CD8-positive, alpha-beta T cell (primary cell): ENCODE measurements at places on chromosomes 11 and 22.

- DNase-seq = no peak
Observed at GRCh38 chr11:115699326-115699725, 195.1 kb upstream of the CADM1 start.

GRCh38 chr11:88618327-88619070 is 281.0 kb upstream of the CTSC start:
- no peak for DNase-seq

DNA sequence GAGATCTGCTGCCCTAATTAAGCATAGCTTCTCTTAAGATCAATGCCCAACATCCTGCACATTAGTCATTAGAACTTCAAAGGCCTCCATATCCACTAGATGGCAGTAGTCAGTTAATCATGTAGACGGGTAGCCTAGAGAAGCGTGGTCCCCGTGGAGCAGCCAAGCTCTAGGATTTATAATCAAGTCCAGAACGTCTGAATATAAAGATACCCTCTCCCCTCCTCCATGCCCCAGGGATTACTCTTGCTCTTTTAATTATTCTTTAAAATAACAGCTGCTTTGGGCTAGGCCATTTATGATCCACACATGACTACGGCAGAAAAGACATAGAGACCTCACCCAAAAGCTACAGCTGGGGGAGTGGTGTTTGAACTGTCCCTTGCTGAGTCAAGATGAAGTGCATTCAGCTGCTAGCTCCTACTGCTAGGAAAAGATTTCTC is 327.6 kb upstream of the PLET1 start:
- peak; percentile 18 for DNase-seq

- DNase-seq = no peak
Observed at GRCh38 chr11:112253605-112254242, 6.9 kb downstream of the PLET1 start.

DNA sequence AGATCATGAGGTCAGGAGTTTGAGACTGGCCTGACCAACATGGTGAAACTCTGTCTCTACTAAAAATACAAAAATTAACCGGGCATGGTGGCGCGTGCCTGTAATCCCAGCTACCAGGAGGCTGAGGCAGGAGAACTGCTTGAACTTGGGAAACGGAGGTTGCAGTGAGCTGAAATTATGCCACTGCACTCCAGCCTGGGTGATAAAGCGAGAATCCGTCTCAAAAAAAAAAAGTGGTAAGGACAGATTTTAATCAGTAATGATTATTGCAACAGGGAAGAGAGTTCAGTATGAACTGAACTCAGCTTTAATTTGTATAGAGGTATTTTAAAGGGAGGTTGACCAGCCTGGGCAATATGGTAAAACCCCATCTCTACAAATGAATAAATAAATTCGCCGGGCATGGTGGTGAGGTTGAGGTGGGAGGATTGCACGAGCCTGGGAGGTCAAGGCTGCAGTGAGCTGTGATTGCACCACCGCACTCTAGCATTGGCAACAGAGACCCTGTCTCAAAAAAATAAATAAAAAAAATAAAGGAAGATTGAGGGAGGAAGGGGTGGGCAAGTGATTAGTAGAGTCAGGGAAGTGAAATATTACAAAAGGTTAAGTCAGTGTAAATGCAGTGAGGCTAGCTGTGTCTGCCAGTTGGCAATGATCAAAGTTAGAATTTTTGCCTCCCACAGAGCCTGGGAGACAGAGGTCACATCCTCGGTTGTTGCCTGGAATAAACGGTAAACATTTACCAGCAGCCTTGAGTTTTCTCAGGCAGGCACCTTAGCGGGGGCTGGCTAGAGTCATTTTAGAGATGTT is 2.6 kb upstream of the MCM5 start:
- DNase-seq = no peak

DNA sequence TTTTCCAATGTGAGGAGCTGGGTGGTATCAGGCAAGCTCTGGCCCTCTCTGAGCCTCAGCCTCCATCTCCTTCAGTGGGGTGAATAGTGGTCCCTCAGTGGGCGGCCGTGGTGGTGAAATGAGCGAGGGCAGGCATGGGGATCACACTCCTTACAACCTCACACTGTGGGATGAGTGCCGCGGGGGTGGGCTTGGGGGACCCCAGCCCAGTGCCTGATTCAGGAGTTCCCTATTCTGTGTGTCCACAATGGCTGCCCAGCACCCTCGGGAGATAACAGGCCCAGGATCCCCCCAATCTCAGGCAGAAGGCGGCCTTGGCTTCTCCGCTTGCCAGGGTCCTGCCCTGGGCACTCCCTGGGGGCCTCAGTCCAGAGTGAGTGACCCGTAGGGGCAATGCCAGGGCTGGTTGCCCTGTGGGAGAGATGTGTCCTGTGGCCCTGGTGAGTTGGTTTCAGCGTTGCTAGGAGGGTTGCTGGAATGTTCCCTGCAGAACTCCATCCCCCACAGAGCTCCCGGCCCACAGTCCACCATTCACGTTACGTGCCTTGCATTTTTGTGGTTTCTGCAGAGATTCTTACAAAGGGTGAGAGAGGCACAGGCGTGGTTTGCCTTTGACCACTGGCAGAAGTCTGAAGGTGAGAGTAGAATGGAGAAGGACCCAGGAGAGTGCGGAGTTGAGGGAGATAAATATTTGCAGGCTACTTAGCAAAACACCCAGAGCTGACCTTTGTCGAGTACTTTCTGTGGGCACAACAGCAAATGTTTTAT is 2.9 kb downstream of the ALDH3B1 start:
- DNase-seq = no peak

- no peak for DNase-seq
Observed at GRCh38 chr11:64059339-64060140, 23.8 kb downstream of the FLRT1 start.

- no peak for DNase-seq
Observed at GRCh38 chr11:63507511-63507910, 1.6 kb downstream of the LGALS12 start.
